ENCODE measurements at places on chromosomes 13 and 19.
A peak's percentile ranks its signal among the peaks of the same experiment; 100 is the strongest.

GRCh38 chr13:64910096-64910495 lies 2320.0 kb downstream of the PCDH9 start:
- DNase-seq: no peak

DNA sequence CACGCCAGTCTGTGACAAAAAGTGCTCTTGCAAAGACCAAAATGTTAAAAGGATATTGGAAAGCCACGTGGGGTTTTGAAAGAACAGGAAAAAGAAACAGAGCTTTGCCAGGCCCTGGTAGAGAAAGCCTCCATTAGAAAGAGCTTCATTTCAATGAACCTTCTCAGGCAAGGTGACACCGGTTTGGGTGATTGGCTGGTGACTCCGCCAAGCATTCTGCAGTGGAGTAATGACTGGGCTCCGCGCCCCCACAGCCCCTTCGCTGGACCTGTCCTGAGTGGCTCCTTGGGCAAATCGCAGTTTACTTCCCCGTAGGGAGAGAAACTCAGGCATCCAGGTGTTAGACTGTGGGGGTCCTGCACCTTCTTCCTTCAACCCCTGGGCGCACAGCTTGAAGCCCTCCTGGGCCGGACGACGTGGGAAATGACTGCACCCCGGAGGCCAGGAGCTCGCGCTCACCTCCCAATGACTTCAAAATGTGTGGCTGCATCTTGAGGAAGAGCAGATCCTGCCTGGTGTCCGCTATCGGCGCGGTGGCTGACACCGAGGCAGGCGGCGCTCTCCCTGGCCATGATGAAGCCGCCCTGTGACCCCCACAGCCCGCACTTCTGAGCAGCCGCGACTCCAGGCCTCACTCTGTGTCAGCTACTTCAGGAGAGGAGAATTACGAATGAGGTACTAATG lies 444.6 kb upstream of the SGCG start:
- no peak for DNase-seq

DNA sequence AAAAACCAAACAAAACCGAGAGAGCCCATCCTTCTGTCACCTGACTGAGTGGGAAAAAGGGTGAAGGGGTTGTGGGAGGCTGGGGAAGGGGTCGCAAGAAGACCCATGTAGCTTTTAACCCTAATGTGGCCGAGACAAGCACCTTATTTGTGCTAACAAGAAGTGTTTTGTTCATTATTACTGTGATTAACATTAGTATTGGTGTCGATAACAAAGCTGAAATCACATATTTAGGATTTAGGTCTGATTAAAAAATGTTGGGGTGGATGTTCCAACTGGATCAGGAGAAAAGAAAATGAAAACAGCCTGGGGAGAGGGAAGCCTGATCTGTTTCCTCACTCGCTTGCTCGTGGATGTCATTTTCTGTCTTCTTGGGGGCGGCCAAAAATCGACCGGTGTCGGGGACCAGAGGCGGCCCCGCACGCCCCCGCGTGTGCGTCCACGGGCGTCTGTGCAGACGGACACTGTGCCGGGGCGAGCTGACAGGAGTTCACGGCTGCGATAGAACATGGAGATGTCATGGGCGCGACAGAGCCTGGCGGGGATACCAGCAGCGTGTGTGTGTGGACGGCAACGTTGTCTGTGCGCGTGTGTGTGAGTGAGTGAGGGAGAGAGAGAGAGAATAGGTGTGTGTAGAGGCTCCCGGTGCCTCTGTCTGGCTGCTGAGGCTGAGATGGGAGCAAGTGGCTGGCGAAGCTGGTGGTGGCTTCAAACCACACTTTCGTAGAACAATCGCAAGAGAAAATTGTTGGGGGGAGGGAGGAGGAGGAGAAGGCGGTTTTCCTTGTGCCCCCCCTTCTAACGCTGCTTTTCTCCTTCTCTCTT lies 29.1 kb downstream of the NFIX start:
- DNase-seq: no peak

GRCh38 chr13:52070929-52071523 lies 46.5 kb downstream of the UTP14C start:
- no peak for DNase-seq

GRCh38 chr19:5914358-5914774 lies 312 bp downstream of the CAPS start:
- DNase-seq: no peak

DNA sequence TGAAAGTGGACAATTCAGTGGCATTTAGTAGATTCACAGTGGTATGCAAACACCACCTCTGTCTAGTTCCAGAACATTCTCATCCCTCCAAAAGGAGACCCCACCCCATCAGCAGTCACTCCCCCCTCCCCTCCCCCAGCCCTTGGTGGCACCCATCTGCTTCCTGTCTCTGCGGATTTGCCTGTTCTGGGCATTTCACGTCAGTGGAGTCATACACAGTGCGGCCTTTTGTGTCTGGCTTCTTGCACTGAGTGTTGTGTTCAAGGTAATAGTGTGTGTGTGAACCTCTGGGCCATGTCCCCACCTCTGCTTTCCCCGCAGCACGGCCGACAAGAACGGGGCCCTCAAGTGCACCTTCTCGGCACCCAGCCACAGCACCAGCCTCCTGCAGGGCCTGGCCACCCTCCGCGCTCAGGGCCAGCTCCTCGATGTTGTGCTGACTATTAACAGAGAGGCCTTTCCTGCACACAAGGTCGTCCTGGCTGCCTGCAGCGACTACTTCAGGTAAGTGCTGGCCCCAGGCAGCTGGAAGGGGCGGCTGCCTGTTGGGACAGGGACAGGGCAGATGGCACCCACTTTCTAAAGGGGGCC lies 19.4 kb upstream of the CRTC1 start:
- no peak for DNase-seq

GRCh38 chr13:103844471-103844870 lies 778.3 kb upstream of the SLC10A2 start:
- DNase-seq: no peak

DNA sequence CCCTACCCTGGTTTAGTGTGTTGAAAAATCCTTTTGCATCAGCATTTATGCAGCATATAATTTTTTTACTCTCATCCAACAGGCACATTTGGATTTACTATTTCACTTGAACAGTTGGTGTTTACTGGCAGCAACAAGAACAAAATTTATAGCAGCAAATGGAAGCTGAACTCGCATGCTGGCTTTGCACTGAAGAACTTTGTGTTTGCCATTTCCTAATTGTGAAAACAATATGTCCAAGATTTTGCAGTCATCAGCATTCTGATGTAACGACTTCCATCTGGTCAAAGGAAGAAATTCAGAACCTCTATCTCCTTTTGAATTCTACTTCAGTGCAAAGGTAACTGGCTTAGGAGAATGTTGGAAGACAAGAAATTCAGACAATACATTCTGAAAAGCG lies 131.0 kb downstream of the DLEU7 start:
- no peak for DNase-seq

DNA sequence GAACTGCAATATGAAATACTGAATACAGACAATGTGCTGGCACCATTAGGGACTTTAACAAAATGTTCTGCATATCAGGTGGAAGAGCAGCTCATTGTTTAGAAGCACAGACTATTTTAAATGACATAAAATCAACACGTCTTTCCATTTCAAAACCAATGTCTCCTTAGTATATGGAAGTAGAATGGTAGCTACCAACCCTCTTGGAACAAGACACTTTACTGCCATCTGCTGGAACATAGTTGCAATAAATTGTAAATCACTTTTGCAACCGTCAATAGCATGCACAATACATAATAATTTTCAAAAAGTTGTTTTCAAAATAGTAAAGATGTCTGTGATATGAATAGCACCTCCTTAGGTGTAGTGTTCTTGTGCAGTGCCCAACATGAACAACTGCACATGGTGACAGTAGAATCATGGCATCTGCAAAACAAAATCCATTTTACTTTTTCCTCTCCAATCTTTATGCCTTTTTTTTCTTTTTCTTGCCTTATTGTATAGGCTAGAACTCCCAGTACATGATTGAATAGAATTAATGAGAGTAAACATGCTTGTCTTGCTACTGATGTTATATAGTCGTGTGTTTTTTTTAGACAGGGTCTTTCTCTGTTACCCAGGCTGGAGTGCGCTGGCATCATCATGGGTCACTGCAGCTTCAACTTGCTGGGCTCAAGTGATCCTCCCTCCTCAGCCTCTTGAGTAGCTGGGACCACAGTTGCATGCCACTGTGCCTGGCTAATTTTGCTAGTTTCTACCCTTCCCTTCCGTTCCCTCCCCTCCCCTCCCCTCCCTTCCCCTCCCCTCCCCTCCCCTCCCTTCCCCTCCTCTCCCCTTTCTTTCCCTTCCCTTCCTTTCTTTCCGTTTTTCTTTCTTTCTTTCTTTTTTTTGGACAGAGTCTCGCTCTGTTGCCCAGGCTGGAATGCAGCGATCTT lies 7.8 kb upstream of the LYPD5 start:
- no peak for DNase-seq

- DNase-seq: no peak
Measured at GRCh38 chr13:29459813-29460355, 135.6 kb downstream of the SLC7A1 start.

GRCh38 chr13:73174521-73175010 lies 115.8 kb downstream of the KLF5 start:
- DNase-seq: no peak

GRCh38 chr13:110644892-110645521 lies 29.7 kb downstream of the NAXD start:
- peak; percentile 19 for DNase-seq

DNA sequence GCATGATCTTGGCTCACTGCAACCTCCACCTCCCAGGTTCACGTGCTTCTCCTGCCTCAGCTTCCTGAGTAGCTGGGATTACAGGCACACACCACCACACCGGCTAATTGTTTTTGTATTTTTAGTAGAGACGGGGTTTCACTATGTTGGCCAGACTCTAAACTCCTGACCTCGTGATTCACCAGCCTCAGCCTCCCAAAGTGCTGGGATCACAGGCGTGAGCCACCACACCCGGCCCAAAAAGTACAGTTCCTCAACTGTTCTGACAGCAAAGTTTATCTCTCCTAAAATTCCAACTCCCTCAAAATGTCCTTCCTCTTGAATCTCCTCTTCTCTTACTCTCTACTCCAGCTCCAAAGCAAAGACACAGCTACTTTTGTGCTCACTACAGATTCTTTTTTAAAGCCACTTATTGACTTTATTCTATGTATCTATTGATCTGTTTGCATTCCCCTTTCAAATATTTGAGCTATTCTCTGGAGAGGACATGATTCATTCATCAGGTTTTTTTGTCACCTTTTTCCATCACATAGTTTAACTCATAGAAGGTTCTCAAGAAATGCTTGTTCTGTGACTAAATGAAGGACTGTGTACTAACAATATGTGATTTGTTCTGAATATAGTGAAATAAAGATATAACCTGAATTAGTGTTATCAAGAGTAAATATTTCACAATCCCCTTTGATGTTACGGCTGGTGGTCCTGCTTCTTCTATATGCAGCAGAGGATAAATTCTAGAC lies 142.2 kb downstream of the TBC1D4 start:
- no peak for DNase-seq

- DNase-seq: no peak
Measured at GRCh38 chr19:4939466-4939865, 29.4 kb upstream of the KDM4B start.

DNA sequence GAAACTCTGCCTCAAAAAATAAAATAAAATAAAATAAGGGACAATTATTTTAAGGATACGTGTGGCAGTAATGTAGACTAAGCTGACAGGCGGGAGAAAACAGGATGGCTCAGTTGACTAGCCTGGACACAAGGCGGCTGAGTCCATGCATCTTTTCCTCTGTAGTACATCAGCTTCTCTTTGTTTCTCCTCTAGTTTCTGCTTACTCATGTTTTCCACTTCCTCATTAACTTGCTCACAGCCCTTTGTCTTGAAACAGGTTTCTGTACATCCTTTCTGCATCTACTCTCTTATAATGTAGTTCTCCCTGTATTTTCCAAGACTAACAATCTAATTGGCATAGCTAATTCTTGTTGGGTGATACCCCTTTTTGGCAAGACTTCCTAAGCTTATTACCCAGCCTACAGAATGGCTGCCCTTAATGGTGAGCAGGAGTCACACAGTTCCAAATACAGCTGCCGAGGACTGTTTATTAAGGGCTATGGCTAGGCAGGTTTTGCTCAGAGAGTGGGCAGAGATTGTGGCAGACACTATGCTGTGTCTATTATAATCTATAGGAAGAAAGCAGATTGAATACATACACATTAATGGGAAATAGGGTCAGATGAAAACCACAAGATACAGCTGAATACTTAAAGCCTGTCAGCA lies 58.7 kb upstream of the KLF5 start:
- DNase-seq: no peak

DNA sequence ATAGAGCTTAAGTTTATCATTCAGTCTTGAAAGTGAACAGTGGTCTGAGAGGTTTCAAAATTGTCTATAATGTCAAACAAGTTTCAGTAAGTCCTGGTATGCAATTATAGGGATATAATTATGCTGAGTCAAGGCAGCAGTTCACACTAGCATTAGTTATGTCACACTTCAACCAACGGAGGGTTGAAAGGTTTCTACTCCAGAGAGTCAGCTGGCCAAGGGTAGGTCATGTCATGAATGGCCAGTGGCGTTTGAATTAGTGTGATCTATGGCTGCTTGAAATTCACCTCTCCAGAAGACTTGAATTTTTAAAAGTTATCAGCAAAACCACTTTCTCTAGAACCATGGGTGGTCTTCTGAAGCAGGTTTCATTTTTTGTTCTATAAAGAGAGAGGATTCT lies 108.6 kb downstream of the TNFRSF19 start:
- no peak for DNase-seq

- DNase-seq: no peak
Measured at GRCh38 chr19:41363371-41363752, 587 bp downstream of the B9D2 start.

- no peak for DNase-seq
Measured at GRCh38 chr13:104949840-104950740, 1585.4 kb downstream of the EFNB2 start.

DNA sequence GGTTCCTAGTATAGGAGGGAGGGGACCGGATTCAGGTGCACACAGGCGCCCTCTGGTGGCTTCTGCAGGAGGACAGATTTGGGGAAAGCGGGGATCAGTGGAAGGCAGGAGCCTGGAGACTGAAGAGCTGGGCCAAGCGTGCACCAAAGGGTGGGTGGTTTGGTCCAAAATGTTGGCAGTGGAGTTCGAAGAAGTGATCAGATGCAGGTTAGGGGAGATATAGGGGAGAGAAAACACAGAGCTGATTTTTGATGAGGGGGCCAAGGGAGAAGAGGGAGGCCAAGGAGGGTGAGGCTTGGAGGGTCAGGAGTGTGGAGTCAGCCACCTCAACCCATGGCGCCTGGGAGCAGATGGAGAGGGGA lies 6.8 kb upstream of the CARM1 start:
- peak; percentile 61 for DNase-seq

- peak; percentile 65 for DNase-seq
Measured at GRCh38 chr19:4304538-4305256, at the start of gene FSD1. FSD1 (plus strand) TSS chr19:4304598; CDS start chr19:4304747, 149 bp downstream.

GRCh38 chr19:50829801-50830200 lies 3.6 kb downstream of the KLK15 start:
- DNase-seq: no peak

- DNase-seq: no peak
Measured at GRCh38 chr13:35524171-35524570, 47.7 kb upstream of the MAB21L1 start.

DNA sequence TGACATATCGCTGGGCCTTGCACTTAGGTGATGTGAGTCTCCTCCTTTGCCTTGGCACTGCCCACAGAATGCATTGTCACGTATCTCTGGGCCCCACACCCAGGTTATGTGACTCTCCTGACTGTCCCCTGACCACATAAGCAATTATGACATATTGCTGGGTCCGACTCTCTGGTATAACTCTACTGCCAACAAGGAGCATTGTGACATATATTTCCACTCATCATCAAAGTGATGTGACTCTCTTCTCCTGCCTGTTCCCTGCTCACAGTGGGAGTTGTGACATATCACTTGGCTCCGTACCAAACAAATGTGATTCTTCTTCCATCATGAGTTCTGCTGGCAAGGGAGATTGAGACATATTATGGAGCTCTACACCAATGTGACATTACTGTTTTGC lies 15.4 kb upstream of the ZNF681 start:
- DNase-seq: no peak
